ENCODE measurements at places on chromosomes 7 and 10.

GRCh38 chr7:130151591-130152492 is 53.4 kb downstream of the TMEM209 start:
- DNase-seq, result no peak

GRCh38 chr10:80515511-80515910 is 22.2 kb upstream of the SH2D4B start:
- DNase-seq, result no peak

GRCh38 chr7:96174812-96175211 is 147.1 kb downstream of the SLC25A13 start:
- no peak for DNase-seq

GRCh38 chr7:27723085-27723484 is 16.9 kb upstream of the TAX1BP1 start:
- no peak for DNase-seq

DNA sequence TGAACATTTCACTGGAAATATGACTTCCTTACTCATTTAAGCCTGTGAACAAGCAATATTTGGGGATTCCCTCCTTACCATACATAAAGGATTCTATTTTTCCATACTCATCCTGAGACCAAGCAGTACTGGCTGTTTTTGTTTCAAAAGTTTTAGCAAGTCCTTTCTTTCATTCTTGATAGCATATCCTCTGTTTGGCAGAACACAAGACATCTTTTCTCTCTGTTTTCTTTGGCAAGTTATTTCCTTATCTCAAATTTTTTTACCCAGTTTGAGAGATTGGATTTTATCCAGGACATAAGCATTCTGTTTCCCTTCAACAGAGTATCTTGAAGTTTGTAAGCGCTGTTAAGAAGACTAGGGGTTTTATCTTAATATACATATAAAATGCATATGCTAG is 3.0 kb upstream of the WASL start:
- DNase-seq, result no peak

GRCh38 chr7:29113384-29114102 is 32.8 kb downstream of the CPVL start:
- no peak for DNase-seq

DNA sequence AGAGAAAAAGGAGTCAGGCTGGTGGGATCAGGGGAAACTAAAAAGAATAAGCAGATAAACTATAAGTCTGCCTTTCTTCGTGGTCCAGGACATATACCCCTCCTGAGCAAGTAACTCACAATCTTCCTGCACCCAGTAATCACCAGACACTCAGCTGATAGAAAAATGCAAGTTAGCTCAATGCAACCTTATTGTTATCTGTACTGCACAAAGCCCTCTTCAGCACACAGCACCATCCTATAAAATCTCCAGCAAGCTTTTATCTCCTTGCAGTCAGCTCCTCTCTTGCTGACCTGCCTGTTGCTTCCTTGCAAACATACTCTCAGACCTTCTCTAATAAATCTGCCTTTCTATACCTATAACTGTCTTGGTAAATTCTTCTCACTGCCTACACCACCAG is 6.7 kb downstream of the SLC37A3 start:
- no peak for DNase-seq

DNA sequence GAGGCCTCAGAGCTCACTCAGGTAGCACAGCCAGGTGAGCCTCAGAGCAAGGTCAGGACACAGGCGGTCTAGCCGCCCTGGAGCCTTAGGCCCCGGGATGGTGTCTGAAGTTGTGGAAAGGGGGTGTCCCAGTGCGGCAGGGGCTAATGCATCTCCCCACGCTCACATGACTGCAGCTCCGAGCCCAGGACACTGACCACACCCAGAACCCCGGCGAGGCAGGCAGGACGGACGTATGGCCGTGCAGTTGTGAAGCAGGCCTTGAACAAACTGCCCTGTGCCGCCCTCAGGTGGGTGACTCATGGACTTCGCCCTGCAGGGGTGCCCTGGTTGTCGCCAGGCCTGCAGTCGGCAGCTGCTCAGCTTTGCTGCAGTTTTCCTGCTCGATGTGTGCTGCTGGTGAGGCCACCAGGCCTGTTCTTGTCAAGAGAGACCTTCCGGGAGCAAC is 5.0 kb upstream of the PRKAR1B start:
- DNase-seq, result no peak

GRCh38 chr7:69859342-69859741 is 261.1 kb downstream of the AUTS2 start:
- DNase-seq, result no peak

GRCh38 chr10:49645871-49646870 is 32.3 kb downstream of the CHAT start:
- DNase-seq, result no peak

DNA sequence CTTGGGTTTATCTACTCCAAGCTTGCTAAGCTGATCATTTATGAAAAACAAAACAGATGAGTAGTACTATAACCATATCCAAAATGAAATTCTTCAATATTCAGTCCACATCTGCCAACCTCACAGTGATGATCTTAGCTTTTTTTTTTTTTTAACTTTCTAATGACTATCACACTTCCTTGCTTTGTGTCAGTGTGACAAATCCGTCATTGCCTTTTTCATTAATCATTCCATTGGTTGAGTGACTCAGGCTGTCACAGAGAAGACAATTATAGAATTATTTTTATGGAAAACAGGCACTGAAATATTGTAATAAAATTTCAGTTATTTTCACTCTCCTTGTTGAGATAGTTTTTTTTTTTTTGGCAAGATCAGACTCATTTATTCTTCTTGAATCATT is 70.7 kb downstream of the CPVL start:
- no peak for DNase-seq

DNA sequence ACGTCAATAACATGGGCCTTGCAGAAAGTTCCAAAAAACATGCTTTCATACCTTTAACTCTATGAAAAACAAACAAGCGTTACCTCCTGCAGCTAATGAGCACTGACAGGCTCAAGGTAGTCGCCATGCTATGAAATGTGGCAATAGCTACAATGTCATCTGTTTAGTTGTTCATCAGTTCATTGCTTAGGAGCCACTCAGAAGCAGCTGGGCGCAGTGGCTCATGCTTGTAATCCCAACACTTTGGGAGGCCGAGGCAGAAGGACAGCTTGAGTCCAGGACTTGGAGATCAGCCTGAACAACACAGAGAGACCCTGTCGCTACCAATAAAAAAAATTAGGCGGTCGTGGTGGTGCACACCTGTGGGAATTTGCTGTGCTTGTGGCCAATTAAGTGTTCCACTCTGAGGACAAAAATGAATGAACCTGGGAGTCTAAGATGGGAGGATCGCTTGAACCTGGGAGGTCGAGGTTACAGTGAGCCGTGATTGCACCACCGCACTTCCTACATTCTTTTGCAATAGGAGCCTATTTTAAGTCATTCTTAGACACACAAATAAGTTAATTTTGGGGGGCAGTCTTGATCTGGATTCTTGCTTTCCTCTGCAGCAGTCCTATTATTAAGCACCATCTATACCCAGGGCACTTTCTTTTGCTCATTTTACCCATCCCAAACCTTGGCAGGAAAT is 276.2 kb upstream of the KLF14 start:
- DNase-seq, result no peak

GRCh38 chr7:134771889-134772288 is 7.5 kb upstream of the CALD1 start:
- no peak for DNase-seq

DNA sequence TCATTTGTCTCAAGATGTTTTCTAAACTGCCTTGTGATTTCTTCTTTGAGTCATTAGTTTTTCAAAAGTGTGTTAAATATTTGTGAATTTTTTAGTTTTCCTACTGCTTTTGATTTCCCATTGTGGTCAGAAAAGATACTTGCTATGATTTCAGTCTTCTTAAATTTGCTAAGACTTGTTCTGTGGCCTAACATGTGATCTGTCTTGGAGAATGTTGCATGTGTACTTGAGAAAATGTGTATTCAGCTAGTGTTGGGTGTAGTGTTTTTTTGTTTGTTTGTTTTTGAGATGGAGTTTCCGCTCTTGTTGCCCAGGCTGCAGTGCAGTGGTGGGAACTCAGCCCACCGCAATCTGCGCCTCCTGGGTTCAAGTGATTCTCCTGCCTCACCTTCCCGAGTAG is 28.6 kb downstream of the BMPR1A start:
- DNase-seq, result no peak

DNA sequence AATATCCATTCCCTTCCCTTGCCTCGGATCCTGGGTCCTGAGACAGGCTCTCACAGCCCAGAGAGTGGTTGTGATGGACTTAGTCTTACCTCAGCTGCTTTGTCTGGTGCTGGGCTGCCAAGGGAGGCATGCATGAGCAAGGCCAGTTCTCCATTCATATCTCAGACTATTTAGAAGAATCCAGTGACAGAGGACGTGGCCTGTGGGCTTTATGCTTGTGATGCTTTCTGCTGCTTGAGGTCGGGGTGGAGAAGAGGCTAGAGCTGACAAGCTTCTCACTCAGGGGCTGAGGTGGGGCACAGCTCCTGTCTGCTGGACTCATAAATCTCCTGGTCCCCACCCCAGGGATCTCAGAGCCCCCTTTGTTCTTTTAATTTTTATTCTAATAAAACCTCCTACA is 66.8 kb downstream of the DNAJC12 start:
- DNase-seq, result no peak

GRCh38 chr7:67371429-67372305 is 375.0 kb downstream of the TYW1 start:
- peak; percentile 6 for DNase-seq

DNA sequence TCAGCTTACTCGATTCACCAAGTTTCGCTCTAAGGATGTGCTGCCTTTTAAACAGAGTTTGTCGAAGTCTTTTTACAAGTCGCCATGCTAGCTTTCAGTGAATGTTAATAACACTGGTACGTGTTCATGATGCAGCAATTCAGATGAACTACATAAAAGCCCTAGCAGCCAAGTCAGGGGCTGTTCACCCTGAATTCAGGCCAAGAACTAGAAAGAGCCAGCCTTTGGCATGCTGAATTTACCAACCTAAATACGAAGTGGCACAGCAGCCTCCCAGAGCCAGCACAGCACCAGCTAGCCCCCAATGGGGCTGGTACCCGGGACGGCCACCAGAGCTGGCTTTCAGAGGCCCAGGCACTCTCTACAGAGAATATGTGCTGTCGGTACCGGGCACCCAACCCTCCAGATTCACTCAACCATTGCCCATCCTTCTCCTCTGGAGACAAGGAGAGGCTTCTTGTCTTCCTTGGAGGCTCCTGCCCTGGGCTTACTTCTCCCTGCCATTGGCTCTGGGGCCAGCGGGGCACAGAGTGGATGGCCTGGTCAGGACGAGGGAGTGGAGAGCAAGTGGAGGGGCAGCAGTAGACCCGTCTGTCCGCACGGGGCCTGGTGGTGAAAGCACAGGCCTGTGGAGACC is 64.2 kb downstream of the HIPK2 start:
- no peak for DNase-seq

DNA sequence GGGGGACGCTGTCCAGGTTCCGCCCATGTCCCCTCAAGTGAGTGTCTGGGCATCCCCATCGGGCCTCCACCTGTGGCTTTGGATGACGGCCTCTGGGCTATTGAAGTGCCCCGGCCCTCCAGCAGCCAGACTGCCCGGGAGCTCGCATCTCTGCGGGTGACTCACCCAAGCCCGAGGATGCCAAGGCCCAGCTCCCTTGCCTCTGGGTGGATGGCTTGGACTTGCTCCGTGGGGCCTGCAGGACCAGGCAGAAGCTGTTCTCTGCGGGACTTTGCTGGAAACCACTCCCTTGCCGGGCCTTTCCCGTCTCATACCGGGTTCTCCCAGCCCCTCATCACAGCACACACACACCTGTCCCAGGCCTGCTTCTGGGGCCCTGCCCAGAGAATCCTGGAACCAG is 22.4 kb downstream of the DPYSL4 start:
- no peak for DNase-seq

- no peak for DNase-seq
Observed at GRCh38 chr10:91220954-91221675, 652 bp downstream of the PCGF5 start.

DNA sequence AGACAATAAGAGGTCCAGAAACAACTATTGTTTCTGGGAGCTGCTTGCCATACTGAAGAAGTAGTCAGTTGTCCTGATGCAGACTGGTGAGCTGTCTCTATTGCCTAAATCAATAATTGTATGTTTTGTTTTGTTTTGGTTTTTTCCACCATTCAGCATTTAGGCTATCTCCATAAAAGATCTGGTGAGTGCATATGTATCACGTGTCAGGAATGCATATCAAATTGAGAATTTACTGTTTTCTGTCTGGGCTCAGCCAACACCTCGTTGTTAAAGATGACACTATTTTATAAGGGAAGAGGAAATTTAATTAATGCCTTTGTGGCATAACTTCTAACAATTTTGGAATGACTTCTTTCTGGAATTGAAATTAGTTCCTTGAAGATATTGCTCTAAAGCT is 66.2 kb downstream of the SORCS1 start:
- no peak for DNase-seq

DNA sequence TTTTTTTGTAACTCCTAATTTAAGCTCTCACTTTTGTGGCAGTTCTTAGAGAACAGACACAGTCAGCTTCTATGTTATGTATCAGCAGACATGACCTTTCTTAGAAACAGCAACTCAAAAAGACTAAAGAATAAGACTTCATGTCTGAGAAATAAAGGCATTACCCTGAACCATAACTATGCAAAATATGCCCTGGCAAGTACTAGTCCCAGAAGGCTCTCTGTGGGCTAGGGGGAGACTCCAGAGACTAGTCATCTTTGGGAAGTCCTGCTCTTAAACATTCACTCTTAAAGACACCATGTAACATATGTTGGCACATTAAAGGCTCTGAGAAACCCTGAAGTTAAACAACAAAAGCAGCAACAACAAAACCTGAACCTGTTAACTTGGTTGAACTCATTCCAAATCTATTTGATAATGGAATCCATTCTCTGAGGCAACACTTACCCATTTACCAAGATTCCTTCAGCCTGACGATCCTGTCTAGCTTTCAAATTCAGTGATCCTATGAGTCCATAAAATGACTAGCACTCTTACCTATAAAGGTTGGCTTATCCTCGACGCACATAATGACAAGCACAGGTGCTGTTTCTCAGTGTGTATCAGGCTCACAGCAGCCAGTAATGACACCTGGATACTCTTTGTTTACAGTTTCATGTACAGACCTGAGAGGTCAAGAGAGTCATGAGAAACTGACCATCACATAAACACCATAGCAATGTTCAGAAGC is 62.3 kb downstream of the OSBPL3 start:
- no peak for DNase-seq

Data from stimulated activated CD4-positive, alpha-beta T cell treated with anti-CD3 and anti-CD28 coated beads, Interleukin-1b, Interleukin-23, amount 100 ng/mL, for 4 hours (primary cell).